Endothelial cell (in vitro differentiated cells): ENCODE measurements at places on chromosomes 6 and 20. TPM values are rescaled to one million over a fixed set of nuclear protein-coding genes. Genes with fewer than 3 reads are reported as not detected.
A peak's percentile ranks its signal among the peaks of the same experiment; 100 is the strongest.

The PTPRT gene
- 0.10 TPM for total RNA-seq

The HSPA1L gene
- total RNA-seq = 0.82 TPM

The PPP1R3G gene
- total RNA-seq = 0.05 TPM

The GID8 gene
- 45.0 TPM for total RNA-seq

The TFAP2D gene
- total RNA-seq = 0.31 TPM

The TRIM31 gene
- not detected for total RNA-seq

The PXDC1 gene
- total RNA-seq = 41.0 TPM

The WFDC5 gene
- total RNA-seq = not detected

The SRXN1 gene
- total RNA-seq = 4.1 TPM

The NR2E1 gene
- not detected for total RNA-seq

The SLC17A2 gene
- not detected for total RNA-seq

GRCh38 chr6:125088963-125089362, 64.6 kb upstream of the TPD52L1 start:
- DNase-seq = no peak

GRCh38 chr6:15947436-15947835, 181.4 kb upstream of the MYLIP start:
- no peak for DNase-seq

DNA sequence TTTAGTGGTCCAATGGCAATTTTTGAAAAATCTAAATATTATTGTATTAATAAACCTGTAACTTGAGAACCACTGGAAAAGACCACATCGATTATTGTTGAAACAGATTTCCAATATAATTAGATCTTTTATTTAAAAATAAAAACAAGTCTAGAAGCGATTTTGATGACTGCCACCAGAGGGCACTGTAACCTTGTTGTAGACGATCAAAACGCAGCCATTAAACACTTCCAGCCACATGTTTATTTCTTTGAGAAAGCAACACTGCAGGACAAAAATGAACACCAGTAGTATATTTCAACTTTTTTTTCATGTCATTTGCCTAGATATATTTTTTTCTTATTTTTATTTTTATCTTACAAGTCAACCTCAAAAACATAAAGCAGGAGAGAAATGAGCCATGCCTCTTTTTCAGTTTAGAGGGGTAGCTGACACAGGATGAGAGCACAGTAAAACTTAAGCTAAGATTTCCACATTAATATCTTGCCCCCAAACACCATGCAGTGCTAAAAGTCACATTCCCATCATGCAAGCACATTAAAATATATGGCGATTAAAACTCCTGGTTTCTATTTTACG, 115.4 kb downstream of the OPRM1 start:
- DNase-seq = peak; percentile 44

DNA sequence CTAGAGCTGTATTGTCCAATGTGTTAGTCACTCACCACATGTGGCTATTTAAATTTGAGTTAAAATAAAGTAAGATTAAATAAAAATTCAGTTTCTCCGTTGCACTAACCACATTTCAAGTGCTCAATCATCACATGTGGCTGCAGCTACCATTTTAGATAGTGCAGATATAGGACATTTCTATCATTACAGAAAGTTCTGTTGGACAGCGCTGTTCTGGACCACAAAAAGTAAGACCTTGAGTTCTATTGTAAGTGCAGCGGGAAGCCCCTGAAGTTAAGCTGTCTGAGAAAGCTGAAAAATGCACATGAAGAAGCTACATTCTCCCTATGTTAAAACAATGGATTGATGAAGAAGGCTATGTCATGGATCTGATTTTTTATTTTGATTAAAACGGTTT, 1.1 kb downstream of the ORC3 start:
- no peak for DNase-seq

DNA sequence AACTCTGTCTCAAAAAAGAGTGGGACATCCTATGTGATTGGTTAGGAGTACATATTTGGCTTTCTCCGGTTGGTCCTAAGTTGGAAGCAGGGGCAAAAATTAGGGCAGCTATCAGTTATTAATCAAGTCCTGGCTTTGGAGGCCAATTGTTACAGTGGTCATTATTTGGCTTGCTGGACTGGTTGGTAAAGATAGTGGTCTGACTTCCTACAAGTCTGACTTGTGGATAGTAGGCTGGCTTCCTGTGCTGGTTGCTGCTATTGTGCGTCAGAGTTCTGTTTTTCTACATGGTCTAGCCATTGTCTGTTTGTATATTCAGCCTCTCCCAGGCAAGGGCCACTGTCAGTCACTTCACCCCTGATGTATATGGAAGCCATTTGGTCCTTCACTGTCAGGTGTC, 7.0 kb downstream of the ACOT8 start:
- DNase-seq = no peak

DNA sequence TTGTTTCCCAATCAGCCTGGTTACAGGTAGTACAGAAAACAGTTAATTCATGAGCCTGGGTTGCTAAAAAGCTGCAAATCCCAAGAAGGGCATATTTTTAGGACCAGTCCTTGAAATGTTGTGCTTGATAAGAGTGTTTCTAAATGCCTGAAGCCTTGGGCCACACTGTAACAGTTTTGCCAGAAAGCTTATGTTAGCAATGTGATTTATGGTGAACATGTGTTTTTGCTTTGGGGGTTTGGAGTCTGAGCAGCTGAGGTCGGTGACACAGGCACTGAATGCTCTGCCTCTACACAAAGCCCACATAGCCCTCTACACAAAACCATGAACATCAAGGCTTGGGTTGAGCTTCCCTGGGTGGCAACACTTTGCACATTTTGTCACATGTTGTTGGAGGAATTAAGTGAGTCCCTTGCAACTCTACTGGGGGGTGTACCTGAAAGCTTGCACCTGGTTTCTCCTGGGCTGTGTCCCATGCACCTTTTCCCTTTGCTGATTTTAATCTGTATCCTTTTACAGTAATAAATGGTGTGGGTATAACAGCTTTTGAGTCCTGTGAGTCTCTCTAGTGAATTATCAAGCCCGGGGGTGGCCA, 22.2 kb downstream of the AHI1 start:
- no peak for DNase-seq

GRCh38 chr6:87484491-87484890, 11.7 kb downstream of the SLC35A1 start:
- no peak for DNase-seq

- no peak for DNase-seq
Measured at GRCh38 chr6:156978948-156979347, 201.8 kb downstream of the ARID1B start.

DNA sequence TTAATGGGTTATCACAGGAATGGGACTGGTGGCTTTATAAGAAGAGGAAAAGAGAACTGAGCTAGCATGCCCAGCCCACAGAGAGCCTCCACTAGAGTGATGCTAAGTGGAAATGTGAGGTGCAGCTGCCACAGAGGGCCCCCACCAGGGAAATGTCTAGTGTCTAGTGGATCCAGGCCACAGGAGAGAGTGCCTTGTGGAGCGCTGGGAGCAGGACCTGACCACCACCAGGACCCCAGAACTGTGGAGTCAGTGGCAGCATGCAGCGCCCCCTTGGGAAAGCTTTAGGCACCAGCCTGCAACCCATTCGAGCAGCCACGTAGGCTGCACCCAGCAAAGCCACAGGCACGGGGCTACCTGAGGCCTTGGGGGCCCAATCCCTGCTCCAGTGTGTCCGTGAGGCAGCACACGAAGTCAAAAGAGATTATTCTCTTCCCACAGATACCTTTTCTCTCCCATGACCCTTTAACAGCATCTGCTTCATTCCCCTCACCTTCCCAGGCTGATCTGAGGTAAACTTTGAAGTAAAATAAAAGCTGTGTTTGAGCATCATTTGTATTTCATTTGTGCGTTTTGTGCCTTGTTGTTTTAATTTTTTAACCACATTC, 4.4 kb downstream of the HLA-E start:
- no peak for DNase-seq

GRCh38 chr6:142075516-142076101, 57.1 kb upstream of the GJE1 start:
- DNase-seq = no peak

DNA sequence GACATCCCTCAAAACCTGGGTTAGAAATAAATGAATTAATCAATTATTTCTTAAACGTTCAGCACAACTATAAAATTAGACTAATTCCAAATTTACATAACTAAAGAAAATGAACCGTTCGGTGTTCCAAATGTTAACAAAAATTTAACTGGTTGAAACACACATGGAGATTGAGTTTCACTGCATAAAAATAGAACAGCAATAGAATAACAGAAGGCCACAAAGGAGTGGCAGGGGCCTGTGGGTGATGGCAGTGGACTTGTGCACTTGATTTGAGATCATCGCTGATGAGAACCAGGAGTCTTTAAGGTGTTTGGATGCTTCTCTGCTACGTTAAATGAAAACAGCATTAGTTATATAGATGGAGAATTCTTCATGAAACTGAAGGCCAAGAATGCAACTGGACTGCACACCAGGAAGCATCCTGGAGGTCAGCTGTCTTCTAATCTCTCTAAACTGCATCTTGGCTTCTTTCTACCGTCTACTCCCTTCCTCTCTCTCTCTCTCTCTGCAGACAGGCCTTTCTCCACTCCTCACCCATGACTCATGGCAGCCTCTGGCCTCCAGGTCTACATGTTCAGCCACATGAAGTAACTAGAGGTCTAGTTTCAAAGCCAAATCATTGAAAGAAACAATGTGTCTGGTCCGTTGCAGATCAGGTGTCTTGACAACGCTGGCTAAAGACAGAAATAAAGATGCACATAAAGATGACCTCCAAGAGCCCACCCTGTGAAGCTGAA, 111.3 kb downstream of the SIM1 start:
- DNase-seq = no peak

DNA sequence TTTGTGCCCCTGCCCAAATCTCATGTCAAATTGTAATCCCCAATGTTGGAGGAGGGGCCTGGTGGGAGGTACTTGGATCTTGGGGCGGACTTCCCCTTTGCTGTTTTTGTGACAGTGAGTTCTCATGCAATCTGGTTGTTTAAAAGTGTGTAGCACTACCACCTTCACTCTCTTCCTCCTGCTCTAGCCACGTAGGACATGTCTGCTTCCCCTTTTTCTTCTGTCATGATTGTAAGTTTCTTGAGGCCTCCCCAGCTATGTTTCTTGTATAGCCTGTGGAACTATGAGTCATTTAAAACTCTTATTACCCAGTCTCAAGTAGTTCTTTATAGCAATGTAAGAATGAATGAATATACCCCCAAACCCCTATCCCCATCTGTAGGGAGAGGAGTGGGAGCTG, 1013.7 kb upstream of the MAP3K7 start:
- no peak for DNase-seq

DNA sequence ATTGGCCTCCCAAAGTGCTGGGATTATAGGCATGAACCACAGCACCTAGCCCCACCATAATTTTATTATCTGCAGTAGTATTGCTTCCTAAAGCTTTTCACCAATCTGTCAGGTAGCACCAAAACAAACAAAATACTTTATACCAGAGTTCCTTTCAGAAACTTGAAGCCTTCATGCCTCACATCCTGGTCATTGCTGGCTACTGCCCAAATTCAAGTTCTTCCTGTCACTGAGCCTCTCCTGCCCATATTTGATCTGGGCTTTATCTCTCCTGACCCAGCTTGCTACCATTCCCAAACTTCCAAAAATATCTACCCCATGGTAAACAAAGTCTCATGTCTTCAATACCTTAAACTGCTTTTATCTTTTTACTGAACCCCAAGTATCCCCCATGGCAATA, 34.9 kb upstream of the DST start:
- no peak for DNase-seq

DNA sequence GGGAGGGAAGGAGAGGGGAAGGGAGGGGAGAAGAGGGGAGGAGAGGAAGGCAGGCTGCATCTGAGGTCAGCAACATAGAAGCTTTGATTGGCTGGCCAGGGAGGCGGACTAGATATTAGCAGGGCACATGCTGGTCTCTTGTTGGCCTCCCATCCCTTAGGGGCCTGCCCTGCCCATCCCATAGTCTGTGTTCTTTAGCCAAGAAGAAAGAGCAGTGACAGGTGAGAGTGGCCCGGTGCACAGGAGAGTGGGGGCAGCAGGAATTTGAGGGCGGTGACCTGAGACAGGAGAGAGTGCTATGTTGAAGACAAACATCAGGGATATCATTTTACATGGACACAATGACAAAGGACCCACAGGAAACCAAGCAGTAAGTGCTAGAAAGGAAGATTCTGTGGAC, 413.5 kb downstream of the SYNE1 start:
- no peak for DNase-seq

DNA sequence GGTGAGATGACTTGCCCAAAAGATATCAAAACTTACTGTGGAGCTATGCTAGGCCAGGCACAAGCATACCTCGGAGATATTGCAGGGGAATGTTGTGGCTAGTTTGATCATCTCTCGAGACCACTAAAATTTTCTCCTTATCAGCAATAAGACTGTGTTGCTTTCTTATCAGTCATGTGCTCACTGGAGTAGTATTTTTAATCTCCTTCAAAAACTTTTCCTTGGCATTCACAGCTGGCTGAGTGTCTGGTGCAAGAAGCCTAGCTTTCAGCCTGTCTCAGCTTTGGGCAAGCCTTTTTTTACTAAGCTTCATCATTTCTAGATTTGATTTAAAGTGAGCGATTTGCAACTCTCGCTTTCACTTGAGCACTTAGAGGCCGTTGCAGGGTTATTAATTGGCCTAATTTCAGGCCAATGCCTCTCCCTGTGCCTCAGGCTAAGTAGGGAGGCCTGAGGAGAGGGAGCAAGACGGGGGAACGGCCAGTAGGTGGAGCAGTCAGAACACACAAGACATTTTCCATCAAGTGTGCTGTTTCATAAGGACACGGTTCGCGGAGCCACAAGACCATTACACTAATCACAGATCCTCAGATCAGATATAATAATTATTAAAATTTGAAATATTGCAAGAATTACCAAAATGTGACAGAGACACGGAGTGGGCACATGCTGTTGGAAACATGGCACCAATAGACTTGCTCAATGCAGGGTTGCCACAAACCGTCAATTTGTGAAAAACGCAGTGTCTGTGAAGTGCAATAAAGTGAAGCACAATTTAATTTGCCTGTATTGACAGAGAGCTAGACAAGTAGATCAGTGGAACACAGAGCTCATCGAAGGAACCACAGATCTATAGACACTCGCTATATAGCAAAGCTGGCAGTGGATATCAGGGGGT, 106.8 kb upstream of the SIRPG start:
- DNase-seq = peak; percentile 75

GRCh38 chr20:47440857-47441773, 60.6 kb upstream of the NCOA3 start:
- DNase-seq = no peak

- no peak for DNase-seq
Measured at GRCh38 chr6:81172056-81172740, 580.3 kb downstream of the TENT5A start.

GRCh38 chr6:95614094-95614493, 36.8 kb downstream of the MANEA start:
- DNase-seq = no peak

GRCh38 chr6:99521633-99522151, 6.5 kb upstream of the USP45 start:
- no peak for DNase-seq

DNA sequence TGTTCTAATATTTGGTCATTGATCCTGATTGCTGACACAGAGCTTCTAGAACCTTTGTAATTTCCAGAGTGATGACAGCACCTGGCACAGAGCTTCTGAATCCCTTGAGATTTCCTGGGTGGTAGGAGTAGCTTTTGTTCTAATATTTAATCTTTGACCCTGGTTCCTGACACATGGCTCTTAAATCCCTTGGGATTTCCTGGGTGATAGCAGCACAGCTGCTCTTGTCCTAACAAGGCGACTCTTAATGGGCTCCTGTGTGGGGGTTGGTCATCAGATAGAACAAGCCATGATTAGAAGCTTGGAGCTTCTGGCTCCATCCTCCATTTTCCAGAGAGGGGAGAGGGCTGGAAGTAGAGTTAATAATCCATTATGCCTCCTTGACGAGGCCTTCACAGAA, 18.4 kb downstream of the GMPR start:
- no peak for DNase-seq
